MM.1S (cell line): ENCODE measurements at places on chromosomes 12 and 14.

DNA sequence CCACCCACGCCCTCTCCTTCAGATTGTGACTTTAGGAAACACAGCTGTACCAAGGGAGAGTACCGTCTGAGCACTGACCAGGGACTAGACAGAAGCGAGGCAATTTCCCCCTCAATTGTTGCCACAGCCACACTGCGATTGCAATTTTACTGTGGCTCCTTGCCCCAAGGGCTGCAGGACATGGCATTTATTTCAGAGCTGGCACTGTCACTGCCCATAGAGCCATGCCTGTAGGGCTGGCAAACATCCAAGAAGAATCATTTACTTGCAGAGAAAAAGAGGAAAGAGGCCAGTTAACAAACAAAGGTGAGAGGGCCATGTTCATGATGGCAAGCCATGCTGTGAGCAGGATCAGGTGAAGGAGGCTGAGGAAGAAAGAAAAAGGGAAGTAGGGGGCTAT is 129.6 kb downstream of the EMP1 start:
- no peak for DNase-seq

DNA sequence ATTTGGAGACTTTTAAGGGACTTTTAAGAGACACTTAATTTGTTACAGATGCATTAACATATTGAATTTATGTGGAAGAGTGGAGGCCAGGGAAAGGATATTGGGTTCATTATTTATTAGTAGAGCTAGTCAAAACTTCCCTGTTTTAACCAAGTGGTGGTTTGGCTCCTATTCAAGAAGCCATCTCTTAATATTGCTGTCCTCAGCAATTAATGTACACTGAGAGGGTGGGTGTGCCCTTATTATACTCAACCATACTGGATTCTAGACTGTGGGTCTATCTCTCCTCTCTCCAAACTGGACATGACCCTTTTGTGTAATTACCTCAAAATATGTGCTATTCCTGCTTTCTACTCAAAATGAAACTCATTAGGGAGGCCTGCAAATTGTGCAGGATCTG is 398.7 kb upstream of the DDHD1 start:
- no peak for DNase-seq

DNA sequence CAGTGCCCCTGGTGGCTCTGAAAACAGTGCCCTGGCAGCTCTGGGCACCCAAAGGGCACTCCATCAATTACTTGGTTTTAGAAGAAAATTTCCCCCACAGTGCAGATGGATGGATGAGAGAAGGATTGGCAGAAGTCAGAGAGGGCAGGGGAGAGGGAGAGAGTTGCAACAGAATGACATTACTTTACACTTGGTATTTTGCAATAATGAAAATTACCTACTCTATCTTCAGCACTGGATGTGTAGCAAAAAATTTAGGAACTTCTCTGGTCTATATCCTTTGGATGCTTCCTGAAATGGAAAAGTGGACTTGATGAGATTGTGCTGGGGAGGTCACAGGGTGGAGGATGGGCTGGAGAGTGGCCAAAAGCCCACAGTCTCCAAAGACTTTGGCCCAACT is 193.2 kb downstream of the CHST11 start:
- DNase-seq: no peak

GRCh38 chr14:103773521-103773920 is 57.9 kb downstream of the ZFYVE21 start:
- no peak for DNase-seq

- peak; percentile 71 for DNase-seq
Observed at GRCh38 chr12:26119391-26119989, 5.3 kb downstream of the BHLHE41 start.

GRCh38 chr12:132488127-132489077 is 1.5 kb upstream of the FBRSL1 start:
- no peak for DNase-seq

- no peak for DNase-seq
Observed at GRCh38 chr14:65131301-65131701, 29.0 kb upstream of the MAX start.

DNA sequence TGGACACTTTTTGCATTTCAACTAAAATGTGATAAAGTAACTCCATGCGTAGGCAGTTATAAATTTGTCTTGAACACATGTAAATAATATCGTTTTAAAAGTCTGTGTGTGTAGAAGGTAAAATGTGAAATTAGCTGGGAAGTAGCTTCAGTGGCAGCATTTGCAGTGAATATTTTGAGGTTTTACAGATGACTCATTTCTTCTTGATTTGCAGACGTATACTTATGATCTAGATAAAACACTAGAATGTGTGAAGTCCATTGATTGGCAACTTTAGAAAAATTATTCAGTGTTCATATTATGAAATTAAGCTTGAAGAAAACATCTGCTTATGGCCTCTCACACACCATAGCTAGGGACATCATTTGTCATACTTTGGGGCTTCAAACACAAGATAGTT is 788.6 kb upstream of the NOVA1 start:
- no peak for DNase-seq

GRCh38 chr14:54374117-54374884 is 22.5 kb upstream of the CDKN3 start:
- no peak for DNase-seq

DNA sequence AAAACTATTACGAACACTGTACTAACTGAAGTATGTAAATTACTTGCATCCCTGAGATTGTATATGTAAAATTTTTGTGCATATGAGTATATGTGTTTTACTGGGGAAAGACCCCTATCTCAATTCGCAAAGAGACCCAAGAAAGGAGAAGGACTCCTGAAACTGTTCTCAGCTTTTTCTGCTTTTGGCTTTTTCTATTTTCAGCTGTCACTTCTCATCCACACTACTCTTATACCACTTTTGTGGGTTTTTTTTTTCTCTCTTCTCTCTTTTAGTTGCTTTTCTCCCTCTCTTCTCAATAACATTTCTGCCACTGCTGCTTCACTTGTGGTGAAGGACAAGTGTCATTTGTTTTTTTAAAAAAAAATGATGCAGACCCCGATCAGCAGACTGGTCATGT is 39.8 kb downstream of the NIN start:
- DNase-seq: no peak
